ENCODE measurements at places on chromosomes 13 and 19.

DNA sequence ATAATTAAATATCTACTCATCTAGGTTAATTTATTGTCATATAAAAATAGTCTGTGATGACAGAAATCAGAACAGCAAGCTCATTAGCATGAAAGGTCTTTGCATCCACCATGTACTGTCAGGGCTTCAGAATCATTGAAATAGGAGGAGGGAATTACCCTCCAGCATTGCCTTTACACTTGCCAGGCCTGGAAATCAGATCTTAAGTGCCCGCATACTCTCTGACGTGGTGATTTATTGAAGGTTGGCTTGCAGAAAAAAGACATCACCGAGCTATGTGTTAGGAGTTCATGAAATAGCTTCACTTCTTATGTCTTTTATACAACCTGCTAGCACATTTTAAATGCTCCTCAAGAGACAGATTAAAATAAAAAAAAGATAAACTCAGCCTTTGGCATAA lies 661.7 kb upstream of the SLITRK1 start:
- DNase-seq = no peak

DNA sequence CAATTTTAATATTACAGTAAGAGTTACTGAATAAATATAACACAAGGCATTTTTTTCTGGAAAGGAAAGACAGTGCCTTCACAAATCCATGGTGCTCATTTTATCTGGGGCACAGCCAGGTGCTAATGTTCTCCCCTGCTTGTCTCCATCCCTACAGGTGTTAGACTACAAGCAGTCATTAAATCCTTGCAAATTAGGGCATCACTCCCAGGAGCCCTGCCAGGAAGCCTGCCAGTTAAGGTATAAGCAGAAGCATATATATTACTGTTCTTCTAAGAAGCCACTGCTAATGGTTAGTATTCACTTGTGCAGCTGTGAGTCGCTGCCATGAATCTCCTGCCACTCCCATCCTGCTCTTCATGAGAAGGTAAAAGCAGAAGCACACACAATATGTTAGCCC lies 149.7 kb downstream of the OXGR1 start:
- DNase-seq = no peak

DNA sequence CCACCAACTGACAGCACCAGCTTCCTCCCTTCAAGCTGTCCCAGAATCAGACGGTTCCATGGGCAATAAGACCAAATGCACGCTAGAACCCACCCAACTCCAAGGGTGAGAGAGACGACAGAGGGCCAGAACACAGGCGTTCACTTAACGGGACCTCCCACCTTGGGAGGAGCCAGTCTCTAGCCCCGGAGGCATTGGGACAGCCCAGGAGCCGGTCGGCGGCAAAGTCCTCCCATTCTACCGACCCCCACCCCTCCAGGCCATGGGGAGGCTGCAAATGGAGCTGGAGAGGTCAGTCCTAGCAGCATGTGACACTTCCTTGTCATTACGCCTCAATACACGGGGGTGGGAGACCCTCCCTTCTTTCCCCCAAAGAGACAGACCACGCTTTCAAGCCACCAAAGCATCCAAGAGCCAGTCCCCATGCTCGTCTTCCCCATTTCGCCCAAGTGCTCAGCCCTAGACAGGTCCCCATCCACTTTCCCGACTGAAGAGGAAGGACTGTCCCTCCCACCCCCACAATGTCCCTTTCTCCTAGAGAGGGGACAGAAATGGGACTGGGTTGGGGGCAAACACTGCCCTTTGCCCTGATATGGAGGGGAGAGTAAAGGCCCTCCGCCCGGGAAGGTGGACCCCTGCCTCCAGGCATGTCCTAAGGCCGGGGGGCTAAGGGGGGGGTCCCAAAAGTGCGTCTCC lies 964 bp downstream of the KHSRP start:
- peak; percentile 50 for DNase-seq

GRCh38 chr19:8004723-8005513 lies 523 bp downstream of the ELAVL1 start:
- DNase-seq = no peak

- no peak for DNase-seq
These were observed 8.5 kb downstream of the TMTC4 start for GRCh38 chr13:100666124-100666523.

DNA sequence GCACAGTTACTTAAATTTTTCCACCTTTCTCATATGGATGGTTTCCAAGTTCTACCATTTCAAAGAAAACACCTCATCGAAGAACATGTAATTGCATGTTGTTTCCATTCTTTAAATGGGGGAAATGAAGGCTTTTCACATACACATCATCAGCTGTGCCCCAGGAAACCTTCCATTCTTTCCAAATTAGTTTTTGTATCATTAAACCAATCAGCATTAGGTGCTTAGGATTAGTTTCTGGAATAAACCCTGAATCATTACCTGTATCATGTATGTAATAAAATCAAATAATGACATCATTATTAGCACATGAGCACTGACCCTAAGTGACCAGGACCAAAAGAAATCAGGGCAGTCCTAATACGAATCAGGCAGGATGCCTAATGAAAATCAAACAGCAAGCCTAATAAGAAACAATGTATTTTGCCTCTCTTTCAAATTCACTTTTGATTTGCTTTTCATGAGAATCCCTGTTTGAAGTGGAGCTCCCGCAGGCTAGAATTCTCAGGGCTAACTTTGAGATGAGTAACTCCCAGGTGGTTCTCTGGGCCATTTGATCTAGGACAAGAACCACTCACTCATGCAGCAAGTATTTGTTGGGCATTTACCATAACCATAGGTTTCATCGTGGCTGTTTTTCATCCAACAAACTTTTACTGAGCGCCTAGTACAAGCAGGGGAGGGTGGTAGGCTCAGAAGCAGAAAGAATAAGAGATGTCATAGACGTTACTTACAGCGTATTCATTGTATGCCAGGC lies 89.2 kb downstream of the MZT1 start:
- peak; percentile 34 for DNase-seq

- no peak for DNase-seq
These were observed 20.0 kb downstream of the CNFN start for GRCh38 chr19:42370068-42370520.

- DNase-seq = peak; percentile 24
These were observed 524.7 kb downstream of the MYO16 start for GRCh38 chr13:109154146-109154545.
